Stimulated activated CD4-positive, alpha-beta T cell treated with anti-CD3 and anti-CD28 coated beads, TNF-alpha, amount 100 ng/mL, for 24 hours (primary cell): ENCODE measurements at places on chromosomes 12 and 14.

GRCh38 chr12:26701604-26702215, 131.3 kb downstream of the ITPR2 start:
- DNase-seq: no peak

- no peak for DNase-seq
Observed at GRCh38 chr12:49059299-49060171, 1.1 kb downstream of the KMT2D start.

GRCh38 chr12:108653082-108653516, 19.4 kb upstream of the SELPLG start:
- no peak for DNase-seq

DNA sequence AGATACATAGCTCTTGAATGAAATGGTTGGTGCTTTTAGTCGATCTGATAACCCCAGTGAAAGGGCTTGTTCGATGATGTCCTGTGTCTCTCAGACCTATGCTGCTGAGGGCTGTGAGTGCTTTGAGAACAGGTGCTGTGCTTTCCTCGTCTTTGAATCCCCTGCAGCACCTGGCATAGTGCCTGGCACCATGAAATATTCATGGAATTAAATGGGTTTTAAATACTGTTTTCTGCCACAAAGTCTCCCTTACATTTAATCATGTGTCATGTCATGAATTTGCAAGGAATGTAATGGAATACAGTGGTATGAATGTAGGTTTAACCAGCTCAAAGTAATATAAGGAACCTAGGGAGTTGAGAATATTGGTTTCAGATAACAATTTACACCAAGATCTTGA, 220.5 kb upstream of the PRICKLE1 start:
- no peak for DNase-seq

DNA sequence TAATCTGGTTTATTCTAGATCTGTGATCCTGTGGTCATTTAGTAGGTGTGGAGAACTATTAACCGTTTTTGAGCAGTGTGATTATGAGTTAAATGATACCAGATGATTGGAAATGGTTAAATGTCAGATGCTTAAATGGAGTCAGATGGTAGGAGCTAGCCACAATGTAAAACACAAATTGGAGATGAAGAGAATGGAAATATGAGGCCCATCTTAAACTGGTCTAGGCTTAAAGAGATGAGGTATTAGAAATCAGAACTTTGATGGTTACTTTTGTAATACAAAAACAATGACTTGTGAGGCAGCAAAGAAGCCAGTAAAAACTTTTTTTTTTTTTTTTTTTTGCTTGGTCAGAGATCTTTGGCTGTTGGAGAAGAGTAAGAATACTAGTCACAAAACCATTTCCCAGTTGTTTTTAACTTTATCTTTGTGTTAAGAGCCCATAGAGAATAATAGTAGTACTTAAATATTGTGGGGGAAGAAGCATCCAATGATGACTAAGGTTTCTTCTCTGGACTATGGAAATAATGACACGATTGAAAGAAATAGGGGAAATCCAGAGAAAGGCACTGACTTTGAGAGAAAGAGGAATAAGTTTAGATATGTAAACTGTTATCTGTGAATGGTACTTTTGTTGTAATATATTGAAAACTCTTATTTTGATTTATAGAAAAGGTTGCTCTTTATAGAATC, 95.9 kb downstream of the WNK1 start:
- no peak for DNase-seq

GRCh38 chr14:22474730-22475351, 114.2 kb downstream of the DAD1 start:
- DNase-seq: no peak

GRCh38 chr12:69266036-69266635, 26.8 kb downstream of the CPSF6 start:
- no peak for DNase-seq

DNA sequence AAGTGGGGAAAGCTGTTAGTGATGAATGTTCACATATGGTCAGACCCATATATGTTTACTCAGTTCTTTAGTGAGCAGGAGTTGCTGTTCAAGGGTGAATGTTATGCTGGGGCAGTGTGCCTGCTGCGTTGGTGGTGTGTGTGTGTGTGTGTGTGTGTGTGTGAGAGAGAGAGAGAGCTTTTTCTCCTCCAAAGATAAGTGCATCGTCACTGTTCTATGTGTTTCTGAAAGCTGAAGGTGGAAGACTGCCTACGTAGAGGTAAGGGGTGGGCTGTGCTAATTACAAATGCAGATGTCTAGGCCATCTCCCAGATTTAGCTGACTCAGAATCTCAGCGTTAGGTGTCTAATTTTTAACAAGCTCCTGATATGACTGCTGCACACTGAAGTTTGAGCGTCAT, 10.5 kb downstream of the GABARAPL1 start:
- DNase-seq: no peak

DNA sequence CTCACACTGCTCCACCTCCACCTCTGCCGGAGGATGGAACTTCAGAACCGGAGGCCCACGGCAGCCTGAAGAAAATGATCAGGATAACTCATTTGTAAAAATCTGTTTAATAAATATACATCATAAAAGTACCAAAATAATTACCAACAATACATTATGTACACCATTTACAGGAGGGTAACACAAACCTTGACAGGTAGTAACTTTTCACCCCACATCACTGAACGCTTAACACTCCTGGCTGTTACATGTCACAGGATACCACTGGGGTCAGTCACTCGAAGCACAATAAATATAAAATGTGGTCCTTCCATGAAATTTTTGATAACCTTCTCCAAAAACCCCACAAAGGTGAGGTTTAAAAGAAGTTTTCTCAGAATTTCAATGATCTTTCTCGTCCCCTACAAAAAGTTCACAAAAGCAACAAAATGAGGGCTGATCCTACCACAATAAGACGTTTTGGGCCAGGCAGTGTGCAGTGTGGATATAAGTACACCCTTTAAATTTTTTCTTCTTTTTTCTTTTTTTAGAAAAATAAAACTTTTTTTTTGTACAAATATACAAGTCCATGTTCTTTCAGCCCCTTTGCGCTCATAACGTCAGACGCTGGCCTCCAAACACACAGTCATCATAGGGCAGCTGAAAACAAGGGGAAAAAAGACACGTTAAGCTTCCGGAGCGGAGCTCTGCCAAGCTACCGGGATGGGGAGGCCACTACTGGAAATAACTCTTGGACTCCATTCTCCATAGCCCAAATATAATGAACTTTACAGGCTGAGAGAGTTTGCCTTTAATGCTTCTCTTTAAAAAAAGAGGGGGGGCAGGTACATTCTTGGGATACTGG, 2.9 kb downstream of the NFKBIA start:
- DNase-seq: no peak

DNA sequence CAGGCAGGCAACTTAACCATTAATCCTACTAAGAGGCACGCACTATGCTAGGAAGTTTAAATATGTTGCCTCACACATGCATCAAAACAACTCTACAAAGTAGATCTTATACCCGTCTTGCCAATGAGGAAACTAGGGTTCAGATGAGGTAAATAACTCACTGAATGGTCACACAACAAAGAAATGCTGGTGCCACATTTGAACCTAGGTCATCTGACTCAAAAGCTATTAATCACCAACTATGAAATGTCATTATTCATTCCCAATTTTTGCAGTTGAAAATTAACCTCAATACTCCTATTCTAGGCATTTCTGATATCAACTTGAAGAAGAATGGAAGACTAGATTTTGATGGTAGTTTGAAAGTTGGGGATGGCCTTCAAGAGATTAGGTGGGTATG, 2.8 kb upstream of the PYROXD1 start:
- no peak for DNase-seq

GRCh38 chr14:39580696-39581095, 148.5 kb upstream of the FBXO33 start:
- no peak for DNase-seq

DNA sequence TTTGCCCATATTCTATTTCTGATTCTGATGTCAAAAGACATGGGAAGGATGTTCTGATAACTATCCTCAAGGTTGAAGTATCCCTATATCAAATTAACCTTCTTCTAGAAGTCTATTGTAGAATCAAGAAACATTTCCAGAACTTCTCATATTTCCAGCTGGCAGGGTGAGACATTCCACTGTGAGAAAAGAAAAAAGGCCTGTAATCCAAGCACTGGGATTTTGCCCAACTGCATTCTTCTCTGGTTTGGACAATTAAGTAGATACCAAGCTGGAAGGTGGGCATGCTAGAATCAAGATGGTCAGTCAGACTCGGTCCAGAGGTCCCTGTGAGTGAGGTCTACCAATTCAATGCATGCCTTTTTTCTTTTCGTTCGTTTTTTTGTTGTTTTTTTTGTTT, 60.9 kb downstream of the MAP3K9 start:
- DNase-seq: no peak

- peak; percentile 95 for DNase-seq
Observed at GRCh38 chr14:92793709-92794546, at the start of gene GOLGA5. Gene GOLGA5 (plus strand): TSS chr14:92794305. CDS start chr14:92797438, 3,133 bp downstream.

DNA sequence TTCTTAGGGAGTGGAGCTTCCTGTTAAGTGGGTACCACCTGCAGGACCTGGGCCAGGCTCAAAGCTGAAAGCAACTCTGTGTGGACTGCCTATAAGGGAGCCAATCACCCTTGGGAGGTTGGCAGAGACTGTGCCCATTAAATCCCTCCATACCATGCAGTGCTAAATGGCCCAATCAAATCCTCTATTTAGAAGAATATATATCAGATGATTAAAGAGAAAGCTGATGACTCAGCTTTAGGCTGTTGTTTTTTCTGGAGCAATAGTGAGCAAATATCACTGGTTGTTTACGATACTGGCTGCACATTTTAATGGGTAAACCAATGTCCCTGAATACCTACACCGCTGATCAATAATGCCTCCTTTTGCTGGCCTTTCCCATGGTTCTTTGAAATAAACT, 101.3 kb downstream of the TMX1 start:
- no peak for DNase-seq

GRCh38 chr12:79514730-79515529, 175.8 kb downstream of the PAWR start:
- no peak for DNase-seq

GRCh38 chr14:33528655-33529054, 422.2 kb downstream of the EGLN3 start:
- DNase-seq: no peak

DNA sequence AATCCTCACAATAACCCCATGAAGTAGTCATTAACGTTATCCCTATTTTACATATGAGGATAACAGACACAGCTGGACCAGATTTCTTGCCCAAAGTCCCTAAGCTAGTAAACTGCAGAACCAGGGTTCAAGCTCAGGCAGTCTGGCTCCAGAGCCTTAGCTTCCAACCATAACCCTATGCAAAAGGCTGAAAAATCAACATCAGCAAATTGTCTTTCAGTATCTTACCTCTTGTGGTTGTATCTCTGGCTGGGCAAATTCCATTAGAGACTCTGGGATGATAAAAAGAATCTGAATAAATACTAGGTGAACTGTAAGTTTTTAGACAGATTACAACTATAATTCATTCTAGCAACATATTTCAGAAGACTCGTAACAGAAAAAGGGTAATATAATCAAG, 24.7 kb downstream of the CAPRIN2 start:
- no peak for DNase-seq

DNA sequence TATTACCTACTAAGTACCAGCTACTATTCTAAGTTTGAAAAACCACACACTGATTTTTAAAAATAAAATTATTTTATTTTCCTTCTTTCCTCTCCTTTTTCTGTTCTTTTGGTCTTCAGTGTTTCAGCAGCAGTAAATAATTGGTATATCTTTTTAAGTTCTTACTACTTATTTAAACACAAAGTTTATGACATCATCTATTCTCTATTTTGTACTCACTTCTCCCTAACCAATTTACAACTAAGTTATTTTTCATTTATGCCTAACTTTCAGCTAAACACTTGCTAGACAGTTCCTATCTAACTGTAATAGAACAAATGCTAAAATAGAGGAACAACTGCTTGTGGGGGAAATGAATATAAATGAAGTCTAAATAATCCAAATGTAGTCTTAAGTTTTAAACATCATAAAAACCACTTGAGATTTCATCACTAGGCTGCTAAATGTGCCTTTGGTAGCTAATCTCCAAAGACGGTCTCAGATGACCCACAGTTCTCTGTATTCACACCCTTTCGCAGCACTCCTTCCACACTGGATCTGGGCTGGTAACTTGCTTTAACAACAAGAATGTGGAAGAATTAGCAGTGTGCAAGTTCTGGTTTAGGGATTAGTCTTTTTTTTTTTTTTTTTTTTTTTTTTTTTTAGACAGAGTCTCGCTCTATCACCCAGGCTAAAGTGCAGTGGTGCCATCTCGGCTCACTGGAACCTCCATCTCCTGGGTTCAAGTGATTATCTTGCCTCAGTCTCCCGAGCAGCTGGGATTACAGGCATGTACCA, 41.0 kb downstream of the TFCP2 start:
- no peak for DNase-seq
